ENCODE measurements at places on chromosomes 4 and X.

DNA sequence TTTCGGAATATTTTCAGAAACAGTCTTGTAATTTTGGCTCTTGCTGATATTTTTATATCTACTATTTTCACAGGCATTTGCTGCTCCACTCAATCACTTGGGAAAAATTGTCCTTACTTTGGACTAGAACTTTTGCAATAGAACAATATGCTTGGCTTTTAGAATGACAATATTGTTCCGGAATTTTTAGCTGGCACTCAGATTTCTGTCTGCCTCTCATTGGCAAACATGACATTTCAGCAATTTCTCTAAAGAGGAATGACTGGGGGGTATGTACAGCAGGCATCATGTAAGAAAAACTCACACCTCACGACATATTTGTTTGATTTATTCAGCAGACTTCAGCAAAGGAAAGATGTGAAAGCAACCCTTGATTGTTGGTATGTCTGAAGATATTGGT lies 243.6 kb upstream of the GPRIN3 start:
- DNase-seq = no peak

GRCh38 chr4:88792268-88792781 lies 94.7 kb upstream of the NAP1L5 start:
- no peak for DNase-seq

DNA sequence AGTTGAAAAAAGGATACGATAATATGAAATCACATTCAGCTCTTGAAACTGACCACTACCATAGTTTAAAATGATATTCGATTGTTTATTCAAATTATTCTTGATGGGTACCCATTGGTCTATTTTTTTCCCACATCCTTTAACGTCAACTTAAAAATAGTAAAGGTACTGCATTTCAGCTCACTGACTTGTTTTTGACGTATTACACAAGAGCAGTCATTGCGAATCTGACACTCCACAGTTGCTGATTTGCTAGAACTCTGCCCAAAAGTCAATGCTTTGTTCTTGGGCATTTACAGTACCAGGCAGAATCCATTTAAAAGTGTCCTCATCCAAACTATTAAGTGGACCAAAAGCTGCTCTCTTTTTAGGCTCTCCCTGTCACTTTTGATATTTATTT lies 1.2 kb upstream of the PDS5A start:
- no peak for DNase-seq

DNA sequence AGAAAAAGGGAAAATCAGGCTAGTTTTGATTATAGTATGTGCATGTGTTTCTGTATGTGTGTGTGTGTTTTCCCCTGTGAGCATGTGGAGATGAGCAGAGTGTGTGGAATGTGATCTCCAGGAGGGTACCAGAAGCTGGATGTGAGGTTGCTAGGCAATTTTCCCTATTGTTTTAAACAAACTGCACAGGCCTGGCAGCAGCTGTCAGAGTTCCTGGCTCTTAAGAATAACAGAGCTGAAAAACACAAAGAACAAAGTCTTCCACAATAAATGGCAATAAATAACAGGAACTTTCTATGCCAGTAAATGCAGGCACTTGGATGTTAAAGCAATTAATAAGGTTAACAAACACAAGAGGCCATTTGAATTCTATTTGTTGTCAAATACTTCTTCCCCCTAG lies 344.6 kb upstream of the CTSO start:
- no peak for DNase-seq

DNA sequence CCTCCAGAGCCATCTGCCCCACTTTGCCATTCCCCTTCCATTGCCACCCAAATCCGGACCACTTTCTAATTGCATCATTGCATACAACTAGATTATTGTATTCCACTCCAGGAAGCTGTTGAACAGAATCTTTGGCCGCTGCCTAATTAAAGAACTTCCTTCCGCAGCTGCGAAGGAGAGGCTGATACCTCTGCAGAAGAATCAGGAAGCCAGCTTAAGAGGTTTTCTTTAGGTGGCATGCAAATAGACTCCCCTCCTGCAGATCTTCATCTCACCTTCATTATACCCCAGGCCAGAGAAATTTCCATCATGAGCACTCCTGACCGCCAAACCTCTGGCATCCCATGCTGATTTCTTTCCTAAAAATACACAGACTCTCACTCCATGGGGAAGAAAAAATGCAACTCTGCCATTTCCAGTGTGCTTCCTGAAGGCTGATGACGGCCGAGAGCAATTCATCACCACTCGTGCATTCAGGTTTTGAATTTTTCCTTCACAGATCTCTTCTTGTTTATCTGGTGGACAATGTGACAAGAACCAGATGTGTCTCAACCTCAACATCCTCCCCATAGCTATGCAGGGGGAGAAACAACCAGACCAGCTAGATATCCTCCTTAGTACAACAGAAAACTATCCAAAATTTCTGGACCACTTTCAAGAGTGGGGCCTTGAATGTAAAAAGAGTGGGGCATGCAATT lies 31.2 kb downstream of the LGI2 start:
- DNase-seq = no peak

GRCh38 chr4:53478671-53479456 lies 101.4 kb downstream of the FIP1L1 start:
- DNase-seq = no peak

DNA sequence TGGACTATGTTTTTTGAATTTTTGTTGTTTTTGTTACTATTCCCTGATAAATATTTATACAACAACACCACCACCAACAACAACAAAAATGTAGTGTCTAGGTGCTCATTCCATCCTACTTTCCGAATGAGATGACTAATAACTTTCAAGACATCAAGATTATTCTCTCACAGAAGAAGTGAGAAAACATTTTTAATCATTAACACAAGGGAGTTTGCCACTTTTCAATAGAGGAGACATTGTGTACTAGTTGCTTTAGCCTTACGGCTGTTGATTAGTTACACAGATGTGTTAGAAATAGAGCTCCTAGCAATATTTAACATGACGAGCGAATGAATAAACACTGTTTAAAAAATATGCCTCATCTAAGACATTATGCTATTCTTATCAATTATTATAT lies 898.8 kb downstream of the C4orf33 start:
- no peak for DNase-seq

DNA sequence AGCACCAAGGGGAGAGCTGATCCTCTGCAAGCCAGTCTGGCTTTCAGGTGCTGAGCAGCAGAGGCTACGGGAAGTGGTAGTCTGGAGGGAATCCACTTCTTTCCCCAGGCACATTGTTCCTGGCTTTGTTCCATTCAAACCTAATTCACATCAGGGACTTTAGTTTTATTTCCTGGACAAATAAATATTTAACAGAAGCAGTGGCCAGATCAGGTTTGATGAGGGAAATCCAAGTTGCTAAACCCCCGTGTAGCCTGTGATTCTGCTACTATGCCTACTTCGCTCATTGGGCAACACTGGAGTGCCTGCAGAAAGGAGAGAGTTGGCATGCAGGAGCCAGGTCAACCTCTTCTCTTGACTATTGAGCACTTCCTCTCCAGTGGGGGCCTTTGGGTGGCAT lies 13.8 kb upstream of the STBD1 start:
- DNase-seq = no peak

- DNase-seq = no peak
Observed at GRCh38 chr4:25361253-25361652, 15.8 kb upstream of the ANAPC4 start.

GRCh38 chr4:19301527-19301926 lies 950.2 kb upstream of the SLIT2 start:
- no peak for DNase-seq

DNA sequence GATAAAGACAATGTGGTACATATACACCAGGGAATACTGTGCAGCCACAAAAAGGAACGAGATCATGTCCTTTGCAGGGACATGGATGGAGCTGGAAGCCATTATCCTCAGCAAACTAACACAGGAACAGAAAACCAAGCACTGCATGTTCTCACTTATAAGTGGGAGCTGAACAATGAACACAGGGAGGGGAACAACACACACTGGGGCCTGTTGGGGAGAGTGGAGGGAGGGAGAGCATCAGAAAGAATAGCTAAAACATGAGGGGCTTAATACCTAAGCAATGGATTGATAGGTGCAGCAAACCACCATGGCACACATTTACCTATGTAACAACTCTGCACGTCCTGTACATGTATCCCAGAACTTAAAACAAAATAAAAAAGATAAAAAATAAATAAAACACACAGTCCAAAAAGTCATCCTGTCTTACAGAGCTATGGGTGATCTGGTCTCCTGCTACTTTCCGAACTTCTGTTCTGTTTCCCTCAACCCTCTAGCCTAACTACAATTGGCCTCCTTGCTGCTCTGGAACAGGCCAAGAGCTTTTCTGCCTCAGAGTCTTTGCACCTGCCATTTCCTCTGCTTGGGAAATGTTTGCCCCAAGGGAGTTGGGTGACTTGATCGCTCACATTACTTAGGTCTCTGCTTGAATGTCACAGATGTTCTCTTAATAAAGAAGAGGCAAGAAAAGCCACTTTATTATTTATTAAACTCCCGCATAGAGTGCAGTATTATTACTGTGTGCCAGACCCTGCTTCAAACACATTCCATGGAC lies 1.1 kb upstream of the CD38 start:
- peak; percentile 74 for DNase-seq

GRCh38 chr4:139857021-139857420 lies 191.4 kb downstream of the MGST2 start:
- peak; percentile 25 for DNase-seq

DNA sequence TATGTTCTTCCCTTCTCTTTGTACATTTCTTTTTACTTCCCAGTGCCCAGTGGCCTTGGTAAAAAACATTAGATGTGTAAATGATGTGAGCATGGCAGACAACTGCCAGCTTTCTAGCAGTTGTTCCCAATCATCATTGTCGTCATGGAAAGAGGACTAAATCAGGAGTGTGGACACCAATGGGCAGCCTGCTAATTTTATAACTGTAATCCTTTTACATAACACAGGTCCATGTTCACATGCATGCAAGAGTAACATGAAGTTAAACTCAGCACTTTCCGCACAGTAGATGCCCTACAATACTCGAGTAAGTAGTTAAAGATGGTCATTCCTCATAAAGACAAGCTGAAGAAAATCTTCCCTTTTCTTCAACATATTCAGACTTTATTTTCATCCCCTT lies 23.4 kb upstream of the G3BP2 start:
- DNase-seq = no peak

GRCh38 chrX:48086082-48086481 lies 14.6 kb upstream of the ZNF630 start:
- DNase-seq = no peak

DNA sequence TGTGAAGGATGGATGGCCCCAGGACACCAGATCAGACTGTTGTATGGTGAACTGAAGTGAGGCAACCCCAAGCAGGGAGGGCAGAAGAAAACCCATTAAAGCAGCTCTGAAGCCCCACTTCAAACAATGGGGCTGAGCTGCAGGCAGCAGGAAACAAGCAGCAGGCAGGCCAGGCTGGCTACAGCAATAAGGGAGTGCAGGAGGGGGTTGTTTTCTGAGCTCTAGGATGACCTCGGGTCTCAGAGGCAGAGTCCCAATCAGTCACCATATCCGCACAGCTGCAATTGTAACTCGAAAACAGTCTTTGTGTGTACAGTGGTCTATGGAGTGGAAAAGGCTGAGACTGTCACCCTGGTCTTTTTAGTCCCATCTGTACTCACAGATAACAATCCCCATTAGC lies 90.4 kb downstream of the COL4A6 start:
- no peak for DNase-seq

- DNase-seq = peak; percentile 51
Observed at GRCh38 chrX:5876984-5877596, 351.6 kb downstream of the NLGN4X start.

DNA sequence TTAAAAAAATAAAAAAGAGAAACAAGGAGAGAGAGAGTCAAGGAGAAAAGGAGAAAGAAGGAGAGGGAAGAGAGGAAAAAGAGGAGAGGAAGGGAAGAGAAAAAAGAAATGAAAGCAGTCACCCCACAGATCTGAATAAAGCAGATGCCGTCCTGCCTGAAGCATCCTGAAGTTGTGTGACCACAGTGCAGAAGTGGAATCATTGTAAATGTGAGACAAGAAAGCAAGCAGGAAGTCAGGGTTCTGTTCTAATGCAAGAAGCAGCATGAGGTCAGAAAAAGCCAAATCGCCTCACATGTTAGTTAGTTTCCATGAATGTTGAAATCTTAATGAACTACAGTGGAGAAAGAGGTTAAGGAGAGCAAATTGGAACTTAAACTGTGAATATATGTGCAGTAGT lies 692.5 kb downstream of the CENPC start:
- no peak for DNase-seq

DNA sequence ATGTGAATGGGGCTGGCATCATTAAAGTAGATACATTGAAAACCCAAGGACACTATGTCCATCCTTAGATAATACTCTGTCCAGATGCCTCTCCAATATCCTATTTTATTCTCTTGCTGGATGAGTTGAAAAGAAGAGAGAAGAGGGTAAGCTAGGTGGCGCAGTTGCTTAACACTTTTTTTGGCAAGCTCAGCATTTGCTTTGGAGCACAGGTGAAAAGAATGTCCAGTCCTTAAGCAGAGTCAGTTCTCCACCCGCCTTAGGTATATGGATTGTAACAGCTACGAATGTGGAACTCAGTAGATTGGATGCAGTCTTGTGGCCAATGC lies 208.4 kb downstream of the NWD2 start:
- peak; percentile 91 for DNase-seq

GRCh38 chr4:21569638-21570037 lies 378.9 kb downstream of the KCNIP4 start:
- no peak for DNase-seq

DNA sequence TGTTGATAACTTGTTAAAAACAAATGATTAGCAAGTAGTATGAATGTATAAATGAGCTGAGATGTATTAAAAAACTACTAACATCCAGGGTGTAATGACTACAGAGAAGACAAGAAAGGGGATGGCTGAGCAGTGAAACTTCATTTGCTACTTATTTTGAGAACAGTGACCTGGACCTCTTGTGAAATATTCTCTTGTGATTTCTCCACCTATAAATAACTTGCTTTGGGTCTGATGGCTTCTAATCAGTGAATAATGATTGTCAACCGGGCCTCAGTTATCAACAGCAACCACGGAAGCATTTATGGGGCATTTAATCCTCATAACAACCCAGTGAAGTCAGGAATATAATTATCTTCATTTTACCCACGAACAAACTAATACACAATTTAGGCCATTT lies 154.2 kb upstream of the HAND2 start:
- no peak for DNase-seq

GRCh38 chrX:53049127-53049517 lies 533 bp downstream of the GPR173 start:
- DNase-seq = no peak

DNA sequence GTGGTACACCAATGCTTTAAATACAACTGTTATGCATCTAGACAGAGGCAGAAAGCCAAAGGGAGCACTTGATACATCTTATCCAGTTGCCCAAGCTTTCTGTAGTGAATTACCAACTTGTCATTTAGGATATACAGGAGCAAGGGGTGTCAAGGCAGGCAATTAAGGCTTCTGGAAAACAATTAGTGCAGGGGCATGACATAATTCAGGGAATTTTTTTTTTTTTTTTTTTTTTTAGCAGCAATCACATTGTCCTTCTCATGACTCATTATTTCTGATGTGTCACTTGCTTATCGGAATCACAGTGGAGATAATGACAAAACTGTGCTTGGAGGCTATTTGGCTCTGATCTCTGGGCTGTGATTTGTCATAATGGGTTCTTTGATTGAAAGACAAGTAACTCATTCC lies 259.5 kb downstream of the ARHGAP24 start:
- no peak for DNase-seq
